ENCODE measurements at places on chromosomes 12 and 14.

- no peak for DNase-seq
Observed at GRCh38 chr14:55914771-55915170, 203.4 kb upstream of the PELI2 start.

- DNase-seq = no peak
Observed at GRCh38 chr14:24837280-24838046, 203.5 kb upstream of the GZMB start.

GRCh38 chr14:104346608-104347007, 208.2 kb downstream of the KIF26A start:
- no peak for DNase-seq

- no peak for DNase-seq
Observed at GRCh38 chr12:26156201-26156871, 31.5 kb upstream of the BHLHE41 start.

- DNase-seq = no peak
Observed at GRCh38 chr14:81324011-81324410, 76.1 kb downstream of the STON2 start.

- no peak for DNase-seq
Observed at GRCh38 chr14:31291210-31291609, 83.6 kb upstream of the HECTD1 start.

- no peak for DNase-seq
Observed at GRCh38 chr14:71373773-71374172, 466.5 kb downstream of the PCNX1 start.

DNA sequence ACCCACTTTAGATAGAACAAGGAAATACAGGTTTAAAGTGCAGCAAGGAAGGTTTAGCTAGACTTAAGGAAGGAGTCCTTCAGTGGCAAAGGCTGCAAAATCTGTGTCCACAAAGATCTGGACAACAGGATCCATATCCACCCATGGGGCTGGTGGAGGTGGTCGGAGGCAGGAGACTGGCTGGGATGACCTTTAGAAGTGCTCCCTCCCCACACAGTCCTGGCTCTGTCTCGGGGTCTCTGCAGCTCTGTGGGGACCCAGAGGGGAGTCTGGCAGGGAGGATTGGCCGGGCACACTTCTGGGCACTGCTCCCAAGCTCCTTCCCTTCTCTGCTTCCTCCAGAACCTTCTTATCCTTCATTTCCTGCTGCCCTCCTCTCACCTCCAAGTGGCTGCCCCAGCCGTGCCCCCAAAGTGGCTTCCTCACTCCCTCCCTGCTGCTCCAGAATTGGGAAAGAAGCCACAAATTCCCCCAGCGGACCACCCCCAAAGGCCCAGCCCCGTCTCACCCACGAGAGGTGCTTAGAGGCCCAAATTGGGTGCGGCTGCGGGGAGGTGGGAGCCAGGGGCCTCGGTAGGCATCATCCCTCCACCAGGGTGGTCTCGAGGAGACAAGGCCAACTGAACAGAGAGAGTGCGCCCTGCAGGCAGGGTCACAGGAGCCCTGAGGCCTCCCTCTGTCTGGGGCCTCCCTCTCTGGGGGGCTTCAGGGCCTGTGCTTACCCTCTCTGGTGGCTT, 21.9 kb upstream of the PGF start:
- no peak for DNase-seq

DNA sequence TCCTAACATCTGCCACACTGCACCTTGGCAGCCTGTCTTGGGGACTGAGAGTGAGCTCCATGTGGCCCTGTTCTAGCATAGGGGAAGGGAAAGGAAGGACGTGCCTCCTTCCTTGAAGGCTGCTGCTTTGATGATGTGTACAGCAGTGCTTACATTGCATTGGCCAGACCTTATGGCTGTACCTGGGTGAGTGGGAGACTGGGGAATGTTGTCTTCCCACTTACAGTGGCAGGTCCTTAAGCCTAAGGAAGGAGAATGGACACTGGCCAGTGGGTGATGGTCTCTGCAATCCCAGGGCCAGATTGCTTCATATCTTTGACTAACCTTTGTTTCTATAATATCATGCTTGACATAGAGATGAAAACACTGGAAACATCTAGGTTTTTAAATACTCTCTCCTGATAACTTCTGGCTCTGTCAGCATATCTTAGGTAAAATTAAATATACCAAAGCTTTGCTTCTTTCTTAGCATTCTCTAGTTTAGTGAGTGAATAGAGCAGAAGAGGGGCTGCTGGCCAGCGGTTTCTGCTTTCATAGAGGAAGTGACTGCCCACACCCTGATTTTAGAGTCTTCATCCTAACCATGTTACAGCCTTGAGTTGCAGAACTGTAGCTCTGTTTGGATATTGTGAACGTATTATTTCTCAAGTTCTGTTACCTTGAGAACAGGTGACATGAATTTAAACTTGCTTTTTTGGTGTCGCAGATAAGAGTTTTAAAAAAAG, 27.2 kb downstream of the KLC1 start:
- DNase-seq = no peak

DNA sequence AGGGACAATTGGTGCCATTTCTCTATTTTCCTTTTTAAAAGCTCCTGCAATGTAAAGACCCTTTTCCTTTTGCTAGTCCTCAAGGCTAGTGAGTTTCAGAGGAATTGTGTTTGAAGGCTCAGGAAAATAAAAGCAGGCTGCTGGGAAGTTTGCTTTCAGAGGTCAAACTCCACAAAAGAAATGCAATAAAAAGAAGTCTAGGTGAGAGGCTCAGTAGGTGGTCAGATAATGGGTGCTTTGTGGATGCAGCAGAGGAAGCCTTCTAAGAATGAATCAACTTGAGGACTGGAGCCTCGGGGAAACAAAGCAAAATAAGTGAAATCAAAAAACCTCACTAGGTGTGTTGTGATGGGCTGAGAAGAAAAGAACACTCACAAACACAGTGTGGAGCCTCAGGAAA, 10.3 kb downstream of the CCDC175 start:
- no peak for DNase-seq

DNA sequence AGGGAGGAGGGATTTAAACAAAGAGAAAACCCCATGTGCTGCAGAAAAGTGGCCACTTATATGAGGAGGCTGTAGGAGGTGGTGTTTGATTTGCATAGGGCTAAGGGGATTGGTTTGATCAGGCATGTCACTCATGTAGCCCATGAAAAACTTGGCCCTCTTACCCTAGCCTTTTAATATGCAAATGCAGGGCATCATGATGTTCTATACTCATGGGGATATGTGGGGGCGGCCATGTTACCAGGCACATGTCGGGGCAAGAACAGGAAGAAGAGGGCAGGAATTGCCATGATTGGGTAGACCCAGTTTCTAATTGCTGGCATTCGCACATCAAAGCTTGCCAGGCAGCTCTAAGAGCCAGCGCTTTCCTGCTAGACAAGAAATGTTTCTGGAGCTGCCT, 28.8 kb downstream of the KLRK1 start:
- no peak for DNase-seq

- no peak for DNase-seq
Observed at GRCh38 chr12:29264424-29264823, 115.3 kb downstream of the FAR2 start.

GRCh38 chr12:12070674-12071656, at the start of gene BCL2L14:
Gene BCL2L14 (plus strand): TSS chr12:12070939. CDS start chr12:12079306, 8,367 bp downstream.
- DNase-seq = peak; percentile 14

DNA sequence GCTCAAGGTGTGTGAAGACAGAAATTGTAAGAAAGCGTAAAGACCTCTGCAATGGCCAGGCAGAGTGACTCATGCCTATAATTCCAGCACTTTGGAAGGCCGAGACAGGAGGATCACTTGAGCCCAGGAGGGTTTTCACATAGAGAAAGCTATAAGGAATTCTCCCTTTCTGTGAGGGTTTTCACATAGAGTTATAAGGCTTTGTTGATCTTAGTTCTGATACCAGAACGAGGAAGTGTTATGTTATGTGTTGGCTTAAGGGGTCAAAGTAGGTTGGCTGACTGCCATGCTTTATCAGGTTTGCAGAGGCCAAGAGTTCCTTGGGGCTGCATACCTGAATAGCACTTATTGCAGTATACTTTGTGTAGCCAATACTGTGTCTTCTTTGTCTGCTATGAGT, 139.1 kb downstream of the ERC1 start:
- no peak for DNase-seq

DNA sequence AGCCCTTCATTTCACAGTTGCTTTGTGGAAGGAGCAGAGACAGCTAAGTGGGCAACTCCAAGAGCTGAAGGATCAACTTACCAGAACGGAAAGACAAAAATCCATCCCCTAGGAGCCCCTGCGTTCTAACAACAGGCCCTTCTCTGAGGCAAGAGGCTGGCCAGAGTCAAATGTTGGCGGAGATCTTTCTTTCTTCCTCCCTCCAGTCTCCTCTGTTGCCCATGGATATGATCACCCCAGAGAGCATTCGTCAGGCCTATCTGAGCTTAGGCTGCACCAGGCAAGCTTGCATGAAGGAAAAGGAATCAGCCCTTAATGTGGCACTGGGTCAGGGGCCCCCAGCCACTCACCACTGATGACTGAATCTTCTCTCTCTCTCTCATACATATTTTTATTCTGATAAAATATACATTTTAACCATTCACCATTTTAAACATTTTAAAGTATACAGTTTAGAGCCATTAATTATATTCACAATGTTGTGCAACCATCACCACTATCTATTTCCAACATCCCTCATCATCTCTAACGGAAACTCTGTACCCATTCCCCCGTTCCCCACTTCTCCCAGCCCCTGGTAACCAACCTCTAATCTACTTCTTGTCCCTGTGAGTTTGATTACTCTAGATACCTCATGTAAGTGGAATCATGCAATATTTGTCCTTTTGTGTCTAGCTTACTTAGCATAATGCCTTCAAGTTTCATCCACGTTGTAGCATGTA, 52.9 kb upstream of the CCND2 start:
- no peak for DNase-seq

- DNase-seq = no peak
Observed at GRCh38 chr12:1977109-1977508, 27.1 kb downstream of the DCP1B start.

DNA sequence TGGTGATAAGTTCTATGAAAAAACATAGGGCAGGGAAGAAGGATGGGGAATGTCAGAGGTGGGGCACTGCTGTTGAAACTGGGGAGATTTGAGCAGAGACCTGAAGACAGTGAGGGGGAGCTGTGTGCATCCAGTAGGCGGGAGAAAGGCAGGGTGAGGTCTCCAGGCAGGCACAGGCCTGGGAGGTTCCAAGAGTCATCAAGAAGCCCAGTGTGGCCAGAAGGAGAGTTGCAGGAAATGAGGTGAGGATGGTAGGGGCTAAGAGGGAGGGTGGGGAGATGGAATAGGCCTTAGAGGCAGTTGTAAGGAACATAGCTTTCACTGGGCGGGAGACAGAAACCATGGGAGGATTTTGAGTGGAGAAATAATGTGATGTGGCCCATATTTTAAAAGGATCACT, 341.8 kb downstream of the GLT1D1 start:
- DNase-seq = no peak

GRCh38 chr12:107402041-107403022, 283.3 kb upstream of the PWP1 start:
- peak; percentile 75 for DNase-seq

- DNase-seq = no peak
Observed at GRCh38 chr14:55901291-55901690, 216.9 kb upstream of the PELI2 start.

DNA sequence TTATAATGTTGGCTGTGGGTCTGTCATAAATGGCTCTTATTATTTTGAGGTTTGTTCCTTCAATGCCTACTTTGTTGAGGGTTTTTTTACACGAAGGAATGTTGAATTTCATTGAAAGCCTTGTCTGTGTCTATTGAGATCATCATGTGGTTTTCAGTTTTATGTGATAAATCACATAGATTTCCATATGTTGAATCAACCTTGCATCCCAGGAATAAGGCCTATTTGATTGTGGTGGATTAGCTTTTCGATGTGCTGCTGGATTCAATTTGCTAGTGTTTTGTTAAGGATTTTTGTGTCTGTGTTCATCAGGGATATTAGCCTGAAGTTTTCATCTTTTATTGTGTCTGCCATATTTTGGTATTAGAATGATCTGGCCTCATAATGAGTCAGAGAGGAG, 27.6 kb downstream of the SLC2A13 start:
- no peak for DNase-seq

All from activated CD4-positive, alpha-beta T cell treated with anti-CD3 and anti-CD28 coated beads, Interleukin-2, amount 50 U/mL, for 48 hours (primary cell).